ENCODE measurements at places on chromosomes 3 and 15.

DNA sequence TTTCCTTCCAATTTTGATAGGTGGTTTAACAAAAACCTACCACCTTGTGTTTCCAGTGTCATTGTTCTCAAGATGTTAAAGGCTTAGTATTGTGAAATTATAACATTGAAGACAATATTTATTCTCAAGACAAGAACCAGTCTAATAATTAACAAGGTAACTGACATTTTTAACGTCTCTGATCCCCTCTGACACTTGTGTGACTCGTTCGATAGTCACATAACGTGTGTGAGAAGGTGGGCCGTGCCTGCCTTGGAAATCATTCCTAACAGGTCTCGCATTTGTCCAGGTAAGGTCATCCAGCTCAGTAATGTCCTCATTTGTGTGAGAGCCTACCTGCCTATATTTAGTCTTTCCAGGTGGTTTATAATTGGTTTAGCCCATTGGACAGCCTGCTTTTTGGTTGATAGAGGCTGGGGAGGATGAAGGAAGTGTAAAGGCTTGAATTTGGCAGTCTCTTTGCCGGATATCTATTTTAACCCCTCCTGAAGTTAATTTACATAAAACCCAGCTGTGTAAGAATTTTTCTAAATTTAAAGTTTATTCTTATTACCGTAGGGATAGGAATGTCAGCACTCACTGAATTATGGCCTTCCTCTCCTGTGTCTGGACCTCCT lies 94.4 kb downstream of the AKAP13 start:
- no peak for DNase-seq

DNA sequence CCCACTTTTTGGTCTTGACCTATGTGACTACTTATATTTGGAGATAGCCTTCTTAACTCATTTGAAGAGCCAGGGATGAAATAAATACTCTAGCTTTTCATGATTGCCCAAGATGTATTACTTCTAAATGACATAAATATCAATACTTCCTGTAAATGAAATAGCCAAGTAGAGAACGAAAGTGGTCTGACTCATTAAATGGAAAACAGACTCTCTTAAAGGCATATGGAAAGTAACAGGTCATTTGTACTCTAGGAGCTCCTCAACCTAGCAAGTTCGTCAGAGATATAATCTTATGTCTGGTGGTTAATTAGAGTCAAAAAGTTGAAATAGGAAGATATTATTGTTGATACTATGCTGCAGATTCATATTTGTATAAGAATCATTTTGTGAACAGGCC lies 1105.4 kb downstream of the TUSC7 start:
- no peak for DNase-seq

- no peak for DNase-seq
These were observed 8.3 kb downstream of the ZNF710 start for GRCh38 chr15:90009301-90010022.

DNA sequence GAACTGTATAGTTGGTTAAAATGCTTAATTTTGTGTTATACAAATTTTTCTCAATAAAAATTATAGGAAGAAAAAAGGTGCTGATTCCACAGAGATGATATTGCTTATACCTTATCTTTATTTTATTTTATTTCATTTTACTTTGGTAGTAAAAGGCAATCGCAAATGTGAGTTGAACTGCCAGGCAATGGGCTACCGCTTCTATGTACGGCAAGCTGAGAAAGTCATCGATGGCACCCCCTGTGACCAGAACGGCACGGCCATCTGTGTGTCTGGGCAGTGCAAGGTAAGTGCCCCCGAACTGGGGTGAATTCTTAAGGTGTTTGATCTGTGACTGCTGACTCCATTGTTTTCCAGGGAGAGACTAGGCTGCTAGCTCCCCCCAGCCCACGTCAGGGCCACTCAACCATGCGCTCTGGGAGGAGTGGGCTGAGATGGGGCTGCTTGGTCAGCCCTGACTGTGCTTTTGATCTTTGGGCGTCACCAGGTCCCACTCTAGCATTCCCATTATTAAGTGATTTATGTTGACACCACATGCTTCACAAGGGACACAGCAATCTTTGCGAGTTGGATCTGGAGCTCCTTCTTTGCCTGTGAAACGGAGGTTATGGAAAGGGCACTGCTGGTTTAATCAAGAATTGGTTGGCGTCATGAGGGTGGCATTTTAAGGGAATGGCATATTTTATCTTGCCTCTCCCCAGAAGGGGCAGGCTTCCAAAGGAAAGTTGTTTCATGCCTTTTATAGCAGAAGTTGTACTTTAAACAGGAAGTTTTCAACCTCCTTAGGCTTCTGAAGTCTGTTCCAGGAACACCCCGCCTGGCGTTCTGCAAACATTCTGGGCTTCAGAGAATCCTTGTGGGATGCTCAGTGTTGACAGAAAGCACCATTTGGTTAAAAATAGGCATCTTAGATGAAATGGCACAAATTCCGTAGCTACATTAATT lies 296.5 kb downstream of the THSD4 start:
- no peak for DNase-seq

DNA sequence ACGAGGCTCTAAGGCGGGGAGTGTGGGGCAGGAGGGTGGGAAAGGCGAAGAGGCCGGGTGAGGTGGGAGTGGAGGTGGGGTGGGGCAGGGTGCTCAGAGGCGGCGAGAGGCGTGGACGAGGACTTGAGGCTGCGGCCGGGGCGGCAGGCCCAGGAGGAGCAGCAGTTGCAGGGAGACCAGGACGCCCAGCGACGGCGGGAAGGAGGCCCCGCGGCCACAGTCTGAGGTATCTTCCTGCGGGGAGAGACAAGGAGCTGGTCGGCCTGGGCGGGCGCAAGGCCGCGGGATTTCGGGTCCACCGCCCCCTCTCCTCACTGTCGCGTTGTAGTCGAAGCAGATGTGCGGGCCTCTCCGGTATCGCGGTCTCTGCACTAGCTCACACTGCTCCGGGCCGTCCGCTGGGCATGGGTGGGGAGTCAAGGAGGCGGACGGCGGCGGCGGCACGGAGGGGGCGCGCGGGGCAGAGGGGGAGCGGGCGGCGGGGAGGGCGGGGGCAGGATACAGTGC lies 5.3 kb upstream of the TMEM115 start:
- no peak for DNase-seq

DNA sequence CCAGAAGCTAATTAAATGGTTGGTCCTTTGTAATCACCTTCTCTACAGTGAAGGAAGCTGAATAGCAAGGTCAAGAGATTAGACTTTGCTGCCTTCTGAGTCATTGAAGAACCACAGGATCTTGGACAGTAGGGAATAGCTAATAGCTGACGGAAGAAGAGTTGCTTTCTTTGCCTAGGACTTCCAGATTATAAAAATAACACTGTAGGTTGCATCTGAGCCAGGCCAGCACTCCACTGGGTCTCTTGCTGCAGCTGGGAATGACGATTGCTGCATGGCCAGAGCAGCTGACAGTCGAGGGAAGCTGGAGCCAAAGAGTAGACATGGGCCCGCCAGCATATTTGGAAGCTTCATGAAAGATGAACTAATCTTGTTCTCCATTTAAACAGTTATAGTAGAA lies 81.5 kb upstream of the KCNMB2 start:
- DNase-seq = no peak

DNA sequence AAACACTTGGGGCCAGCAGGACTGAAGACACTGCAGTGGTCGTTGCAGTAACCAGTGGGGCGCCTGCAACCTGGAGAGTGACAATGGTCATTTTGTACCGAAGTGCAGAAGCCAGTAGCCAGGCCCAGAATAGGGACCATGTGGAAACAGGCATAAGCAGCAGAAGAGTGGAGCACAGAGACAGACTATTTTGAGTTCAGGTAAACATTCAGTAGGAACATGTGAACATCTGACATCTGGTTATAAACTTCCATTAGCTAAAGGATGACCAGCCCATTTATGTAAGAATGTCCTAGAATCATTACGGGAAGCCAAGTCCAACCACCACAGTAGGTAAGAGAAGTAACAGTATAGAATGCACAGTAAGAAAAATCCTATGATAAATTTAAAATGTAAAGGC lies 32.4 kb upstream of the TKT start:
- DNase-seq = no peak

- no peak for DNase-seq
These were observed 31.3 kb downstream of the DNASE1L3 start for GRCh38 chr3:58179235-58180098.

DNA sequence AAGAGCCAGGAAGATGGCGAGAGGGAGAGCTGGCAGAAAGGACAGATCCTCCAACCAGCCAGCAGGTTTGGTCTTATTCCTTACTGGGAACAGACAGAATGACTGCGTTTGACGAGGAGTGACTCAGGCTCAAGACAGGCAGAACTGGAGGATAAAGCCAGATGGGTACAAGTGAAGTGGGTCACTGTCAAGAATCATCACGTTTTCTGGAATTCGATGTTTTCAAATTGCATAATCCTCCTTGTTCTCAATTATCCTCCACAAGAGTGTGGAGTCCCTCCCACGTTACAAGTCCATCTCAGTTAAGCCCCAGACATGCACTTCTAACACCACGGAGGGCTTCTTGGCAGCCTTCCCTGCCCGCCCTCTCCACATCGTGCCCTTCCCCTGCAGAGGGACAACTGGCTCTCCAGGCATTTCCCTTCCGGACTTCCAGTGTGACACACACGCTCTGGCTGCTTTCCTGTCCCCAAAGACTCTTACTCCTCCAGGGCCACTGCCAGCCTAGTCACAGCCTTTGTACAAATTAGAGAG lies 183.1 kb downstream of the CHST2 start:
- DNase-seq = no peak

GRCh38 chr3:190325923-190326322 lies 3.7 kb upstream of the CLDN1 start:
- DNase-seq = no peak

GRCh38 chr3:73249047-73249446 lies 187.6 kb downstream of the EBLN2 start:
- no peak for DNase-seq

GRCh38 chr3:66423791-66424190 lies 77.0 kb downstream of the LRIG1 start:
- DNase-seq = no peak

DNA sequence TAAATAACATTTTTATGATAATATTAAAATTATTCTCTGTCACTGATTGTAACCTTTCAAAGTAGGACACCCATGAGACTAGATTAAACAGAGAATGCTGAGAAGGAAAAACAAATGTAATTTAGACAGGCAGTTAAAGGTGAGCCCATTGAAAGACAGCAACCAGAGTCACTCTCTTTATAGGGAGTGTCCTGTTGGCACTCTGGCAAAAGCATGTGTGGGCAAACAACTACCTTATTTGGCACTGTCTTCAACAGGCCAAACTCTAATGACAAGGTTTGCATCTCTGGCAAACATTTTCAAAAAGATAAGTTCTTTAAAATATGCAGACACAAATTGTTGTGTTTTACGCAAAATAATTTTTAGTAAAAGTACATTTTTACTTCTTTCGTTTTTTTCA lies 29.8 kb downstream of the NFKBIZ start:
- DNase-seq = no peak

- DNase-seq = no peak
These were observed 70.5 kb downstream of the FEM1B start for GRCh38 chr15:68348081-68348480.

DNA sequence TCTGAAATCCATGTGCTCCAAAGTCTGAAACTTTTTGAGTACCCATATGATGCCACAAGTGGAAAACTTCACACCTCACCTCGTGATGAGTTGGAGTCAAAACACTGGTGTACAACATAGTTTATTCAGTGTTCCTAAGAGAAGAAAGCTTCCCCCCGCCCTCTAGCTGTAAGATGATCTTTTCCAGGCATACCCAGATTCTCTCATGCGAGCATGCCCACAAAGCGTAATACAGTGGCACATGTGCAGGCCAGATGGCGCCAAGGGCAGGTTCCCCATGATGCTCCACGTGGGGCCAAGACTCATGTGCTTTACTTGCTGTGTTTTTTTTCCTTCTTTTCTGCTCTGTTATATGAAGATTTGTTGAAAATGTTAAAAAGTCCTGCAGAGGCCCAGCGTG lies 104.9 kb upstream of the LRRFIP2 start:
- no peak for DNase-seq

- DNase-seq = no peak
These were observed 7.4 kb upstream of the ZFYVE19 start for GRCh38 chr15:40799523-40799922.

DNA sequence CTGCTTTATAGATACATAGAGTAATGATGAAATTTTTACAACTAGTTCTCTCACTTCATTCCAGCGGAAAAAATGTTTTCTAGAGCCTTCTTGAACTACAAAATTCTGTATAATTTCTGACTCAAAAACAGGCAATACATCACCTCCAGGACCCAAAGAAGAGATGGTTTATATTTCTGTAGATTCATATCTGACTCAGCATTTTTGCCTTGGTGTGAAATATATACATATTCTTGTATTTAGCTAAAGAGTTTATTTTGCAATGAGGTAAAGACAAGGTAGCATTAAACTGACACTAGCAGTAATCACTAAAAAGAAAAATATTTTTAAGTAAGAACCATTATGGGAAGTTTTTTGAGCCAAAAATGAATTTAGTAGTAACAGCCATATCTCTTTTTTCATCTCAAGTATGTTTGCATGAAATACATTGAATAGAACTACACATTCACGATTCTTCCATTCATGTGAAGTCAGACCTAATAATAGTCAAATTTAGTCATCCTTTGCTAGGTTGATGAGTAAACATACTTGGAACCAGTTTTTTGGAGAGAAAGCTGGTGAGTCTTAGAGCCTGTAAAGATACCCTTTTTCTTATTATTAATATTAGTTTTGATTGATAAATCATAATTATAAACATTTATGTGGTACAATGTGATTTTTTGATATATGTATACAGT lies 31.6 kb downstream of the COL8A1 start:
- no peak for DNase-seq

GRCh38 chr15:70197945-70198361 lies 100.2 kb upstream of the TLE3 start:
- no peak for DNase-seq

DNA sequence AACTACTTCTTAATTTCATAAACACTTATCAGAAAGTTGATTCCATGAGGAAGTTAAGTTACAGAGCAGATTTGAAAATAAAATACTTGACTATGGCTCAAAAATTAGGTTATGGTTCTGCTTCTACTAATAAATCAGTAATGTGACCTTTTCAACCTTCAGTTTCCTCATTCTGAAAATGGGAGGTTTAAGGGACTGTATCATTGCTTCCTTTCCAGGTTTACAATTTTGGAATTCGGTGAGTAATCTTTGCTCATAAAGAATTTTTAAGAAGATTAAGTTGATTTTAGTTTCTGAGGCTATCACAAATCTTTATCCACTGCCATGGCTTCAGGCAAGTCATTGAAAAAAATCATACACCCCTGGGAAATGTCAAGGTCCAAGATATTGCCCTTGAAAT lies 1061.2 kb downstream of the DIPK2A start:
- no peak for DNase-seq

- DNase-seq = no peak
These were observed 115.6 kb downstream of the FNDC3B start for GRCh38 chr3:172154768-172155664.

DNA sequence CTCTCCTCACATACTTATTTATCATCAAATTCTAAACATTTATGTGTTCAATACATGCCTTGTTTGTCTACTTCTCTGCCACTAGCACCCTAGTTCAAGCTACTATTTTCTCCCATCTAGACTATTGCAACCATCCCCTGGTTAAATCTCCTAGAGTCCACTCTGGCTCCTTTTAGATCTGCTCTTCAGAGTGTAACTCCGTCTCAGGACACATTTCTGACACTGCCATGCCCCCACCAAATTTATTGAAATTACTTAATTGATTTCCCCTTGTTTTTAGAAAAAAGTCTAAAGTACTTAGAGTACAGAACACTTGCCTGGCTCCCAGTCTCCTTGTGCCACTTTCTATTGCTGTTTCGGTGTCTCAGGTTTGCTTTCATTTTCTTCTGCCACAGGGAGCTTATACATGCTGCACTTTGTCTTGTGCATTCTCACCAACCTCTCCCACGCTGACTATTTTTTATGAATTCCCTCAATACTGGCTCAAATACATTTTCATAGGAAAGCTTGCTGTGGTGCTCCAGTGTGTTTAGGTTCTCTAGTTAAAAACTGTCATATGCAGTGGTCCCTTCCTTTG lies 792.3 kb downstream of the DIPK2A start:
- DNase-seq = no peak

All from NCI-H2107 (cell line).